ENCODE measurements at places on chromosomes 16 and 17.

- H3K4me3 ChIP-seq = no peak overlapping the region
- no peak for DNase-seq
- H3K36me3 ChIP-seq = no peaks in the 10 kb centered on the region
Observed at GRCh38 chr17:68662037-68662432, 60.9 kb upstream of the FAM20A start.

DNA sequence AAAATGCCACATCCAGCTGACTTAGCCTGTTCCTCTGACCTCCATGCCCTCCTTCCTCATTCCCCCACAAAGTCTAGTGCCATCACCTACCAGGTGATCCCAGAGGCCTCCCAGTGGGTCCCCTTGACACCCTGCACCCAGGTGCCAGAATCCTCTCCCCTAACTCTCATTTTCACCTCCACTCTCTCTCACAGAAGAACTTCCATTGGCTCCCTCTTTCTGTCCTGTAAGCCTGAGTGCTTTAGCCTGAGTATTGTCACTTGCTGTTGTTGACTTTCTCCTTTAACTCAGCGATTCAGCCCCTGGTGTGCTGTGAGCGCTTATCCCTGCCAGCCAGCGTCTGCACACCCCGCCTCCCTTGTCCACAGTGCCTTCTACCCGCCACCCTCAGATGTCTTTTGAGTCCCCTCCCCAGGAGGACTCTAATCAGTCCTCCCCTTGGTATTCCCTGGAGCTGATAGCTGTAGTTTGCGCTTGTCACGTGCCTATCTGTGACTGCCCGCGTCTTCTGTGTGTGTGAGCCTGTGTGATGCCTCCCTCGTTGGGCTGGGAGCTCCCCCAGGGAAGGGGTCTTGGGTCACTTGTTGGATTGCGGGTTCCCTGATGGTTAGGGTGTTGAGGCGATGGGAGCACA is 31.9 kb downstream of the ARHGAP23 start:
- no peaks in the 10 kb centered on the region for H3K27me3 ChIP-seq
- no peak overlapping the region for H3K27ac ChIP-seq
- H3K36me3 ChIP-seq = peaks cover 91% of the 10 kb centered on the region
- H3K4me1 ChIP-seq = peaks cover 31% of the 10 kb centered on the region
- no peak for DNase-seq

- H3K27ac ChIP-seq = no peak overlapping the region
- no peaks in the 10 kb centered on the region for H3K27me3 ChIP-seq
Observed at GRCh38 chr17:81902653-81903414, 796 bp downstream of the NPB start.

GRCh38 chr17:73042809-73043685 is 49.4 kb downstream of the SLC39A11 start:
- H3K4me1 ChIP-seq = no peaks in the 10 kb centered on the region
- DNase-seq = no peak
- no peak overlapping the region for H3K4me3 ChIP-seq
- no peak overlapping the region for H3K27ac ChIP-seq
- H3K36me3 ChIP-seq = no peaks in the 10 kb centered on the region

GRCh38 chr17:74601944-74602572 is 10.0 kb upstream of the CD300LD start:
- no peak overlapping the region for H3K4me3 ChIP-seq
- H3K27me3 ChIP-seq = peaks cover 40% of the 10 kb centered on the region
- DNase-seq = peak; percentile 21
- H3K27ac ChIP-seq = no peak overlapping the region

DNA sequence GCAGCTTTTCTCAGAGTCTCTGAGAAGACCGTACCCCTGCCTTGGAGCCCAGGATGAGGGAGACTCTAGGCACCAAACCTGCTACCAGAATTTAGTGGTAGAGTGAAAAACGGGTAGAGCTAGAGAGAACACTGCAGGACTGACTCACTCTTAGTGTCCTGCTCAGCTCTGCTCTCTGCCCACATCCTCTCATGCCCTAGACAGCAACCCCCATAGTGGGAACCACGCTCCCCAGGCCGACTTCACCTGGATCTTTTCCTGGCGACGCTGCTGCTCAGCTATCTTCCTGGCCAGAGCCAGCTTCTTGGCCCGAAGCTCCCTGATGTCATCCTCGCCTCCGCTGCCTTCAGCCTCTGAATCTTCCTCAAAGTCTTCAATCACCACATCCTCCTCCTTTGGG is 26.7 kb downstream of the HIC1 start:
- peaks cover 67% of the 10 kb centered on the region for H3K4me1 ChIP-seq
- no peak overlapping the region for H3K4me3 ChIP-seq
- H3K27ac ChIP-seq = peak overlapping the region; percentile 80
- H3K36me3 ChIP-seq = peaks cover 41% of the 10 kb centered on the region

Data from SJSA1 (cell line).